ENCODE measurements at places on chromosomes 6 and 20. TPM values are rescaled to one million over a fixed set of nuclear protein-coding genes. Genes with fewer than 3 reads are reported as not detected.

- peaks cover 2% of the 10 kb centered on the region for H3K4me1 ChIP-seq
- peaks cover 5% of the 10 kb centered on the region for H3K36me3 ChIP-seq
- H3K27me3 ChIP-seq, result no peaks in the 10 kb centered on the region
- peak overlapping the region; percentile 69 for H3K4me3 ChIP-seq
Observed at GRCh38 chr20:32019563-32020463, 9.6 kb downstream of the CCM2L start.

GRCh38 chr6:157885876-157886275 lies 62.8 kb downstream of the SNX9 start:
- no peak for DNase-seq
- H3K36me3 ChIP-seq, result peaks cover 24% of the 10 kb centered on the region
- no peak overlapping the region for H3K27ac ChIP-seq
- H3K27me3 ChIP-seq, result no peaks in the 10 kb centered on the region
- H3K4me1 ChIP-seq, result no peaks in the 10 kb centered on the region
- no peak overlapping the region for H3K4me3 ChIP-seq

- H3K4me1 ChIP-seq, result no peaks in the 10 kb centered on the region
- DNase-seq, result no peak
- no peak overlapping the region for H3K4me3 ChIP-seq
- no peak overlapping the region for H3K27ac ChIP-seq
Observed at GRCh38 chr6:25014791-25015560, 79.2 kb upstream of the RIPOR2 start.

DNA sequence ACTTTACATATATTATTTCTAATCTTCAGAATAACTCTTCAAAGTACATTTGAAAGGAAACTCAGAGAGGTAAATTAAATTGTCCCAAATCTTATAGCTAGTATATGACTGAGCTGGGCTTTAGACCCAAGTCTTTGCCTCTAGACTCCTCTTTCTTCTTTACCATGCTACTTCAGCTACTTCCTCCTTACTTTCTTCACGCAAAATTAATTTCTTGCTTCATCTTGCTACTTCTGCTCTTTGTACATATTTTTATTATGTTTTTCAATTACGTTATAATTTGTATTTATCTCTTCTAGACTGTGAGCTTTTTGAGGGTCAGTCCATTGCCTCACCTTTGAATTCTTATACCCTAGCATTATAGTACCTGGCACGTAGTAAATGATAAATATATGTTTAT lies 5.3 kb downstream of the TMEM170B start:
- H3K36me3 ChIP-seq, result no peaks in the 10 kb centered on the region
- no peak overlapping the region for H3K27ac ChIP-seq
- no peak overlapping the region for H3K4me3 ChIP-seq

DNA sequence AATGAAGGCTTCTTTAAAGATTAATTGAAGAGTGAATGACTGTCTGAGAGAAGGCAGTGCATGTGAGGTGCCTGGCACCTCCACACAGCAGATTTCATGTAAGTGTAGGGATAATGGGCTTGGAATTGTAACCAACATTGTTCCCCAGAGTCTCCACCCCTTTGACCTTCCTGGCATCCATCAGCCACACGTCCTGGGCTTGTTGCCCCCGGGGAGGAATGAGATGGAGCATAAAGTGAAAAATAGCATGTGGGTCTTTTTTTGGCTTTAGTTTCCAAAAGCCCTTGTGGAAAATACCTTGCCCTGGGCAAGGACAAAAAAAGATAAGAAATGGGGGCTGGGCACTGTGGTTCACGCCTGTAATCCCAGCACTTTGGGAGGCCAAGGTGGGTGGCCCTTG lies 242.2 kb upstream of the ECI2 start:
- no peaks in the 10 kb centered on the region for H3K36me3 ChIP-seq
- no peak overlapping the region for H3K4me3 ChIP-seq
- no peak for DNase-seq
- H3K27me3 ChIP-seq, result no peaks in the 10 kb centered on the region
- H3K27ac ChIP-seq, result no peak overlapping the region
- no peaks in the 10 kb centered on the region for H3K4me1 ChIP-seq

DNA sequence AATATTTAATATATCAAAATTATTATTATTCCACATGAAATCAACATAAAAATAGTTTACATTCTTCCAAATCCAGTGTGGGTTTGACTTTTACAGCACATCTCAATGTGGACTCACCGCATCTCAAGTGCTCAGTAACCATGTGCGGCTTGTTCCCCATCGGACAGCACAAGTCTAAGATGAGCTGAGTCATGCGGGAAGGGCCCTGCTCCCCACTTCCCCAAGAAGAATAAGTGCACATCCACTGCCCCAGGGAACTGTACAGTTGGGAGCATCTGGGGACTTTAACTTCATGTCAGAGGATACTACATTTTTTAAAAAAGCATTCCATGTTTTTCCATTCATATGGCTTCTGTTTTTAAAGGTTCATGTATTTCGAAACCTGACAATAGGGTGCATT lies 325.6 kb downstream of the BTBD3 start:
- H3K27ac ChIP-seq, result no peak overlapping the region
- DNase-seq, result no peak

DNA sequence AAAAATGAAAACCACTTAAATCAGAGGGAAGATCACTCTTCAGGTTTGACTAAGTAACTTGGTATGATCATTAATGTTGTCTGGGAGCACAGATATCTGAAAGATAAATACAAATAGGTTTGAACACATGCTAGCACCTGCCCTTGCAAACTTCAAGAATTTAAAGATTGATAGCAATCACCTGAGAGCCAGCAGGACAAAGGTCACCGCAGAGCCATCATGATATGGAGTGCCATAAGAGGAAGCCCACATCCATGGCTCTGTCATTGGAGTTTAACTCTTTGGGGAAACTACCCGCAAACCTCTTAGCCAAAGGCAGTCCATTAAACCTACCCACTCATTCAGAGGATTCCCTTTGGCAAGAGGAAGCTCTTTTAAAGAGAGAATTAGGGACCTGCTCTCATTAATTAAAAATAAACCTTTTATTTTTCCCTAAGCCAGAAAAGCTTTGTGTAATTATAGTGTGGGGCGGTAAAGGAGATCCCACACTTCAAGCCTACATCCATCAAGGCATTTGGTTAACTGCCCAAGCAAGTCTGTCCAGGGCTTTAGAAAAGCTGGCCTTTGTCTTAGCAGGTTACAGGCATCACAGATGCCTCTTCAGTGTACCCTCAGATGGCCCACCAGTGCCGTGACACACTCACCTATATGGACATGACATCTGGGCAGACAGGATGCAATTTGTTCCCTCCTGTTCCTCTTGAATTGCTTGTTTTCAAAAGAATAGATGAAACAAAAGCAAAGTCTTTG lies 73.0 kb downstream of the SASH1 start:
- H3K36me3 ChIP-seq, result no peaks in the 10 kb centered on the region
- H3K27me3 ChIP-seq, result no peaks in the 10 kb centered on the region
- H3K4me1 ChIP-seq, result peaks cover 7% of the 10 kb centered on the region
- no peak overlapping the region for H3K27ac ChIP-seq
- DNase-seq, result no peak
- no peak overlapping the region for H3K4me3 ChIP-seq

DNA sequence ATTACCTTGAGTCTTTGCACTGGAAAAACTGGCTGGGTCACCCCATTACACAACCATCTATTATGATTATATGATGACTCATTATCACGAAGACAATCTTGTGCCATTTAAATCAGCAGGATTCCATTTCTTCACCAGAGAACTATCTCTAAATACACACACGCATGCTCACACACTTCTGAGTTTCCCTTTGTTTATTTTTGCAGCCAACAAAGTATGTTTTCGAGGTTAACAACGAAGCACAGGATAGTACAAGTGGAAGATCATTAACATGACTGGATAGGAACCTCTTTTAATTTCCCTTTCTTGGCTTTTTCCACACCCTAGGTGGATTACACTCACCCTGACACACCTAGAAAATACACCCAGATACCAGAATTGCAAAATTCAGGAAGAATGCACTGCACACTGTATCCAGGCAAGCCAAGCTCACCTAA lies 18.9 kb downstream of the PERP start:
- no peak overlapping the region for H3K4me3 ChIP-seq
- H3K27ac ChIP-seq, result no peak overlapping the region
- H3K27me3 ChIP-seq, result no peaks in the 10 kb centered on the region
- no peaks in the 10 kb centered on the region for H3K36me3 ChIP-seq
- no peak for DNase-seq
- no peaks in the 10 kb centered on the region for H3K4me1 ChIP-seq

GRCh38 chr20:59776626-59777330 lies 156.7 kb downstream of the SYCP2 start:
- H3K4me1 ChIP-seq, result no peaks in the 10 kb centered on the region
- H3K36me3 ChIP-seq, result no peaks in the 10 kb centered on the region
- no peak overlapping the region for H3K4me3 ChIP-seq
- H3K27ac ChIP-seq, result no peak overlapping the region

GRCh38 chr20:760751-761417 lies 7.4 kb downstream of the SLC52A3 start:
- no peaks in the 10 kb centered on the region for H3K4me1 ChIP-seq
- H3K27me3 ChIP-seq, result peaks cover 3% of the 10 kb centered on the region
- peaks cover 14% of the 10 kb centered on the region for H3K36me3 ChIP-seq
- no peak overlapping the region for H3K27ac ChIP-seq

DNA sequence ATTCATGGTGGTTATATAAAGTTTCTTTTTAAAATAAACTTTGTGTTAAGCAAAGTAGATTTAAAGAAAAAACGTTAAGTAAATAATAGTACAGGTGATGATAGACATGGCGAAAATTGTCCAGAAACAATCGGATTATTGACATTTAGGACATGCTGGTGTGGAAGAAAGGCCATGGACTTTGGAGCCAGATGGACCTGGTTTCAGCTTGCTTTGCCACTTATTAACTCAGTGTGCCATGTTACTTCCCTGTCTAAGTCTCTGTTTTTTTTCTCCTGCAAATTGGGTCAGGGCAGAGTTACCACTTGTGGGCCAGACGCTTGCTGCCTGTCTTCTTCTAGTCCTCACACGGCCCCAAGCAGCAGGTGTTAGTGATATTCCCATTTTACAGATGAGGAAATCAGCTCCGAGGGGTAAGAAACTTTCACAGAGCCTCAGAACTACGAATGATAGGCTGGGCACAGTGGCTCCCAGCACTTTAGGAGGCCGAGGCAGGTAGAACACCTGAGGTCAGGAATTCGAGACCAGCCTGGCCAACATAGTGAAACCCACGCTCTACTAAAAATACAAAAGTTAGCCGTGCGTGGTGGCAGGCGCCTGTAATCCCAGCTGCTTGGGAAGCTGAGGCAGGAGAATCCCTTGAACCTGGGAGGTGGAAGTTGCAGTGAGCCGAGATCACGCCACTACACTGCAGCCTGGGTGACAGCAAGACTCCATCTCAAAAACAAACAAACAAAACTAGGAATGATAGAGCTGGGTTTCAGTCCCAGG lies 12.4 kb downstream of the KIF3B start:
- H3K4me1 ChIP-seq, result no peaks in the 10 kb centered on the region
- H3K27me3 ChIP-seq, result no peaks in the 10 kb centered on the region
- no peak for DNase-seq
- H3K27ac ChIP-seq, result no peak overlapping the region

DNA sequence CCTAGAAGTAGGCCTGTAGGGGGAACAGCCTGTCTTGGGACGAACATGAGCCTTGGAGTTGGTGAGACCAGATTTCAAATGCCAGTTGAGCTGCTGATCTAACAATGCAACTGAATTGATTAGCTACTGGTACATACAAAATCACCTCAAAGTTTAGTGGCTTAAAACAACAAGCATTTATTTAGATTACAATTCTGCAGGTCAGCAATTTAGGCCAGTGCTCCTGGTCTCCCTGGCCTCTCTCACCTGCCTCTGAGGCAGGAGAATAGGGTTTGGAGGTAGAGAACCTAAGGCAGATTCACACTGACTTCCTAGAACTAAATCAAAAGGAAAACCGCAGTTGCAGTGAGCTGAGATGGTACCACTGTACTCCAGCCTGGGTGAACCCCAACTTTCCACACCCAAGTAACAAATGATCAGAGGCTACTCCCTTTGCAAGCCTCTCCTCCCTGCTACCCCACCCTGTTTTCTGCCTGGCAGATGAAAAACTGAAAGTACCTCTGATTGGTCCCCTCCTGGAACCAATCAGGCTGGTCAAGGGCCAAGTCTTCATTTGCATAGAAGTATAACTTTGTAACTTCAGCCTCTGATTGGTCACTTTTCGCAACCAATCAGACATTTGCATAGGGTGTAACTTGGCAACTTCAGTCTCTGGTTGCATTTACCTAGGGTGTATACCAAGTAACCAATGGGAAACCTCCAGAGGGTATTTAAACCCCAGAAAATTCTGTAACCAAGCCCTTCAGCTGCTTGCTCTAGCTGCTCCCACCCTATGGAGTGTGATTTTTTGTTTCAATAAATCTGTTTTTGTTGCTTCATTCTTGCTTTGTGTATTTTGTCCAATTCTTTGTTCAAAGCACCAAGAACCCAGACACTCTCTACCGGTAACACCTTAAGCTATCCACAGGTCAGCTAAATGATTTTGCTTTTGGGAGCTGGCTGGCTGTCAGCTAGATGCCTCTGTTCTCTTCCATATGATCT lies 8.1 kb upstream of the UBR2 start:
- no peak overlapping the region for H3K4me3 ChIP-seq
- no peaks in the 10 kb centered on the region for H3K36me3 ChIP-seq
- no peaks in the 10 kb centered on the region for H3K4me1 ChIP-seq
- DNase-seq, result peak; percentile 44

Gene MOXD1
- total RNA-seq, result 2.5 TPM

Gene EFCAB8
- total RNA-seq, result not detected

Gene MYLK4
- total RNA-seq, result 0.28 TPM

Gene IL17A
- total RNA-seq, result not detected

Gene GPX5
- not detected for total RNA-seq

All from H9 (cell line).